ENCODE measurements at places on chromosomes 13 and 19.

DNA sequence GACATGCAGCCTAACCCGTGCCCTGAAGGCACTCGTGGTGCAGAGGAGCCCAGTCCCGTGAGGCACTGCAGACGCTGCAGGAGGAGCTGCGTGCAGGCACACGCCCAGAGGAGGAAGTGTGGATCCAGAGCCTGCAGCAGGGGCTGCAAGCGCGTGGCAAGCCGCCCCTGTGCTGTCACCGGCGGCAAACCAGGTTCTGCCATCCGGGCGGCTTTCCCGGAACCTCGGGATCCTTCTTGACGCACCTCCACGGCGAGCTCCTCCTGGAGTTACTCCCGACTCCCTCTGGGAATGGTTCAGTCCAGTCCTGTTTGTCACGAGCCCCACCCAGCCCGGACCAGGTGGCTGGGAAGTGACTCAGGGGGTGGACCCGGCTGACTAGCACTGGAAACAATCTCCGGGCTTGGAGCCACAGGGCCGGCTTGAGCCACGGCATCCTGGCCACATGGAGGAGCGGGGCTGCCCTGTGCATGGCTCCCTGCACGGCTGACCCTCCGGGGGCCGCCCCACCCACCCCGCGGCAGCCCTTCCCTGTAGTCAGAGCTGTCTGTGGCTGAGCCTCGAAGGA, 10.2 kb downstream of the DPP9 start:
- DNase-seq: no peak

- DNase-seq: no peak
These were observed 21.4 kb downstream of the TEX29 start for GRCh38 chr13:111341886-111342285.

- no peak for DNase-seq
These were observed 346.6 kb downstream of the COG6 start for GRCh38 chr13:40002016-40002415.

GRCh38 chr19:45141203-45141900, 19.4 kb downstream of the NKPD1 start:
- DNase-seq: no peak

GRCh38 chr13:97422118-97423054, 11.6 kb upstream of the RAP2A start:
- no peak for DNase-seq

DNA sequence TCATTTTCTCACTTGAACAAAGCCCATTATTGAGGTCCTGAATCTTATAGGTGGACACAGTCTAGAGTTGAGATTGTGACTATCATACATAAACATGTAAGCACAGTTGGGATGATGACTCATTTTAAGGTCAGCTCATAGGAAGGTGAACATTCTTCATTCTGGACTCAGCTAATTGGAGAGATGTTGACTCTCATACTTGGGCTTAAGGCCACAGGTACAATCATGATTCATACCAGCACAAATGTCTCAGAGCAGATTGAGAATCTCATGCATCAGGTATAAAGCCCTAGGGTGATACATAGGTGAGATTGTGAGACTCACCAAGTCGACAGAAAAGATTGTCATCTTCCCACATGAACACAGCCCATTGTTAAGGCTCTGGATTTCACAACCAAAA, 62.3 kb upstream of the ZNF724 start:
- DNase-seq: no peak

- no peak for DNase-seq
These were observed 15.3 kb downstream of the GATAD2A start for GRCh38 chr19:19420570-19421298.

GRCh38 chr19:40822161-40822560, 23.2 kb downstream of the EGLN2 start:
- DNase-seq: no peak

DNA sequence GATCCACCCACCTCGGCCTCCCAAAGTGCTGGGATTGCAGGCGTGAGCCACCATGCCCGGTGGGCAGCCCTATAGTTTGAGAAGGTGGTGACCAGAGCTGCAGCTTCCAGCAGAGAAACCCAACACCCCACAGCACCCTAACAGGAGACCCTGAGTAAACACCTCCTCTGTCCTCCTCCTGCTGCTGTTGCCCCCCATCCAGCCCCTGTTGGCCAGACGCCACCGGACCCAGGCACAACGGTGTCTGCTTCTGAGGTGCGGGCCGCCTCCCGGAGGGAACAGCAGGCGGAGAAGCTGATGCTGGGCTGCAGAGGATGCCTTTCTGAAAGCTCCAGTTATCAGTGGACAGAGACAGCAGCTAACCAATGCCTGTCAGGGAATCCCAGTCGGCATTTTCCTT, 175.5 kb downstream of the COL4A1 start:
- no peak for DNase-seq

DNA sequence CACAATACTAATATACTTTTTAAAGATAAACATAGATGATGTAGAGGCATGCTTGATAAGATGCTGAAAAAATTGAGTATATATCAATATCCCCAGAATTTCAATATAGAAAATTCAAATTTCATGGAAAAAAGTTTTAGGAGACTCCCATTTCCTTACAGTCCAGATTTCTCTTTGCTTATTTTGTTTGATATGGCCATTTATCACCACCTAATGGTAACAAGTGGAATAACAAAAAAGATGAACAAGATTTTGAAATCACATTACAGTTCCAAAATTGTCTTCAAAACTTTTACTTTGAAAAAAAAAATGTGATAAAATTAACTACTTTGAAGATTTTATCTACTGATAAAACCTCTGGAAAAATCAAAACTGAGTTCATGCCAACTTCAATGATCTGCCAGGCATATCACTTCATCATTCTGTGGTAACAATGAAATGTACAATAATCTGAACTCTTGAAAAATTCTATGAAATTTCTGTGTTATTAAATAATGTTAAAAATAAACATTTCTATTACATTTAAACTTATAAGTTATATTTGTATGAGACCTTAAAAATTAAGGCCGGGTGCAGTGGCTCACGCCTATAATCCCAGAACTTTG, 17.5 kb downstream of the MIPEP start:
- peak; percentile 5 for DNase-seq

- DNase-seq: no peak
These were observed 413.7 kb downstream of the LIG4 start for GRCh38 chr13:107801621-107802020.

Measured in NCI-H146 (cell line).